ENCODE measurements at places on chromosomes 12 and 14.

DNA sequence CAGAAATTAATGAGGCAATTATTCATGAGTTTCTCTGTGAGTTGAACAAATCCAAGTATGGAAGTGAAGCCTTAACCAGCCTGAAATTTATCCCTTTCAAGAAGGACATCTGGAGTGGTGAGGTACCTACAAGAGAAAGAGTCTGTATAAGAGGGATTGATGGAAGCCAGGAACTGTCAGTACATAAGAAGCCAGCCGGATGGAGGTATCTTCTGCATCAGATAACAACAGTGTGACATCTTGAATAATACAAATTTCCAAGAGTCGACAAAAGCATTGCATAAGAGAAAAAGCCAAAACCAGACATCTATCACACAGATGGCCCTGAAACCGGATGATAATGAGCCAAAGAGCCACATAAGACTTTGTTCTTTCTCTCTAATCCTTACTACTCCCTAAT, 781.2 kb downstream of the FLRT2 start:
- DNase-seq: no peak

DNA sequence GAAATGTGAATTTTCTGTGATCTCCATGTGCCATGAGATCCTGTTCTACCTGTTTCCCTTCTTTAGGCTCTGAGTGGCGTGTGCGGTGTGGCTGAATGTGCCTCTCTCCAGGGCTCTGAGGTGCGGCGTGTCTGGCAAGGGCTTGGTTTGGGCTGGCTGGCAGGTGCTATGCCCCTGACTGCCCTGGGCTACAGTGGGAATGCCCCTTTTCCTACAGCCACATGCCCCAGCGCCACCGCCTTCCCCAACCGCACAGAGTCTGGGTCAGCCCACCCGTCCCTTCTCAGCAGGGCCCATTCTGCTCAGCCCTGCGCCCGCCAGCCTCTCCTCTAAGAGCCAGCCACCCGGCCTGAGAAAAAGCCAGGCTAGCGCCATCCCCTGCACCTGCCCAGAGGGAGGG, 24.7 kb downstream of the BTBD6 start:
- no peak for DNase-seq

GRCh38 chr12:122847921-122848421, 12.7 kb downstream of the HIP1R start:
- no peak for DNase-seq

DNA sequence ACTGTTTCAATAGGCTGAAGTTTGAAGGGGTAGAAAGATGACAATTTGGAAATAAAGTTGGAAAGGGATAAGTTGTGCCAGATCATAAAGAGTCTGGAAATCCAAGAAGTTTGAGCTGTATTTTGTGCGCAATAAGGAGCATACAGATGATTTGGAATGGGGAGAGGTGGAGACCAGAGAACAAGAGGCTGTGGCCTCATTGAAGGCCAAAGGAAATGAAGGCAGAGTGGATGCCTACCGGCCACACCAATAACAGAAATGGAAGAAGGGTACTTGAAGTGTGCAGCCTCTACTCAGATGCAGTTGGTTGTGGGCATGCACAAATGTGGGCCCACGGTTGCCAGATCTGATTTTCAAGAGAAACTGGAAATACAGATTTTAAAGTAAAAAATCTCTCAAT, 2.4 kb downstream of the IFT81 start:
- no peak for DNase-seq

- no peak for DNase-seq
These were observed 102.8 kb downstream of the ZNF664 start for GRCh38 chr12:124075841-124076240.

- peak; percentile 41 for DNase-seq
These were observed 110.4 kb downstream of the ZFP36L1 start for GRCh38 chr14:68682166-68683103.

- no peak for DNase-seq
These were observed 1.4 kb downstream of the B4GALNT1 start for GRCh38 chr12:57631566-57632072.

DNA sequence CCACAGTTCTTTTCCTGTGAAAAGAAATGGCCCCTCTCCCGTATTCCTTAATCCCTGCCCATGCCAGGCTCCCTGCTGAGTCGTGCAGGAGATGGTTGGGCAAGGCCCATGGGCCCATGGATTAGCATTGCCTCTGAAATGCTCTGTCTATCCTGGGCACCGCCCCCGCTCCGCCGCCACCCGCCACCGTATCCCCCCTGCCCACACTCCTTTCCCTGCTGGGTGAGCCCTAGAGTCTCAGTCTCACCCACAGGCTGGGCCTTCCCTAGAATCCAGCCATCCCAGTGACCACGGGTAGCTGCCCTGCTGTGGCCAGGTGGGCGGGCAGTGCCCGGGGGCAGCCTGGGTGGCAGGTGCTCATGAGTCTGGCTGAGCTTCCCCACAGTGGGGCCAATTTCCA, 50.6 kb downstream of the TSPAN11 start:
- no peak for DNase-seq

DNA sequence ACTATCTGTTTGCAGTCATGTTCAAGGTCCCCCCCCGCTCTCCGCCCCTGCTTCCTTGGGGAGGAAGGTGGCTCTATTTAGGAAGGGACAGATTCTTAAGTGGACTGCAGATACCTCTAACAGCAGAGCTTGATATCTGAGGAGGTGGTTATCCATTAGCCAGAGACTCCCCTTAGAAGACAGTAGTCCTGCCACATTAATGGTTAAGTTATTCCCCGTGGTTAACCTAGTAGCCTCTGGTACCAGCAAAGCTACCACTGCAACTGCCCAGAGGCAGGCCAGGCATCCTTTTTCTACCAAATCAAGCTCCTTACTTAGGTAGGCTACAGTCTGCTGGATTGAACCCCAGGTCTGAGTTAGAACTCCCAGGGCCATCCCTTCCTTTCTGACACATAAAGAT, 162.1 kb upstream of the AVPR1A start:
- no peak for DNase-seq

GRCh38 chr12:1054117-1054870, 63.3 kb downstream of the ERC1 start:
- no peak for DNase-seq

- no peak for DNase-seq
These were observed 57.5 kb downstream of the PLEKHA5 start for GRCh38 chr12:19186722-19187661.

DNA sequence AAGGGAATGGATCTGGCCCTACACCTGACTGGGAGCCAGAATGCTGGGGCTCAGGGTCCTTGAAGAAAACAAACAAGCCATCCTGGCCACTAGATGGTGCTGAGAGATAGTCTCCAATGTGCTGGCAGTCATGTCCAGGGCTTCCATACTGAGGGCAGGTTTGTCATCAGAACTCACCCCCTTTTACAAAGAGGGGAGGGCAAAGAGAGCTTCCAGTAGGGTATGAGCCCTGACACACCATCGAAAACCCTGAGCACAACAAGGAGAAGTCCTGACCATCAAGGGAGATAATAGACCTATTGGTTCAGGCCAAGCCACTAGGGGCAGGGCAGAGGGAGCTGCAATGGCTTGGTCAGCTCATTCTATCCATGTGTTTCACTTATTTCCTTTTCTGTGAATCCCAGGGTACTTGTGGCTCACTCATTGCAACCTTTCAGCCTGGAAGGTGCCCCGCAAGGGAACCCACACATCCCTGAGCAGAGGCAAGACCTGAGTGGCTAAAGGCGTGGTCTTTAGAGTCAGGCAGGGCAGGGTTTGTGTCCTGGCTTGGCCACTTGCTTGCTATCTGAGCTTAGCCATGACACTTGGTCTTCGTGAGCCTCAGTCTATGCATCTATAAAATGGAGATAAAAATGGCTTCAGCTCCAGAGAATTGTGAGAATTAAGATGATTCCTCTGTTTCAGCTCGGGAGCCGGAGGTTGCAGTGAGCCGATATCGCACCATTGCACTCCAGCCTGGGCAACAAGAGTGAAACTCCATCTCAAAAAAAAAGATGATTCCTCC, 6.2 kb upstream of the PLEKHH1 start:
- peak; percentile 58 for DNase-seq

DNA sequence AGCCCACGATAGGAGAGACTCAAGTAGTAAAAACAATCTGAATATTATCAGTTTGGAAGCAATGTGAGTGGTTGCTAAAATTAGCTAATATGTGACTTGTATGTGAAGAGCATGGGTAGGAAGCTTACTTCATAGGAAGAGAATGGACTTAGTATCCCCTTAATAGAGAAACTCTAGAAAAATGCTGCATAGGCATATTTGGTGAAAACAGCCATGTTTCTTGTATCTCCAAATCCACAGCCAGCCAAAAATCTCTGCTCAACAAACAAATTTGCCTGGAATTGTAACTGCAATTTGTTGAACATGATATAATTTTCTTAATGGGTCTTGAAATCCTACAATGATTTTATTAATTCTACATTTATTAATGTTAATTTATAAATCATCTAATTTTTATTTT, 1252.9 kb upstream of the TMEM132C start:
- DNase-seq: no peak

GRCh38 chr14:69685218-69685616, 73.8 kb downstream of the SUSD6 start:
- peak; percentile 54 for DNase-seq

DNA sequence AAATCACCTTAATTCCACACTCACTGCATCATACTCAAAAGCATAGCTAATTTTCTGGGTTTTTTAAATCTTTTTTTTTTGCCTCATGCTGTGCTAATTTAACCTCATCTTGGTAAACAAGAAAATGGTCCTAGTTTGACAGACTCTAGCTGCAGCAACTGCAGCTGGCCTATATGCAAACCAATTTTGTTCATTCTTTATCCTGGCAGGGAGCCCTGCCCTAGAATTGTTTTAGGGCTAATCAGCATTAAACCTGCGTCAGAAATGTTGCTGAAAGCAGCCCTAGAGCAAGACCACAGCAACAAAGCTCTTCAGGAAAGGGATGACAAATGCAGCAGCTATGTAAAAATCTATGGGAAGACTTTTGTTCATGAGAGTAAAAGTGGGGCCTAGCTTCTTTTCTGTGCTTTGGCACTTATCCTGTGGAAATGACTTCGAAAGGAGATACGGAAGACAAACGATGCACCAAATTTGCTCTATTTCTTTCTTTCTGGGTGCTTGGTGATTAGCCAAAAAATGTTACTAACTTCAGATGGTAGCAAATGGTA, 72.2 kb downstream of the DENND5B start:
- no peak for DNase-seq

GRCh38 chr12:114726092-114726710, 42.2 kb upstream of the TBX3 start:
- no peak for DNase-seq

DNA sequence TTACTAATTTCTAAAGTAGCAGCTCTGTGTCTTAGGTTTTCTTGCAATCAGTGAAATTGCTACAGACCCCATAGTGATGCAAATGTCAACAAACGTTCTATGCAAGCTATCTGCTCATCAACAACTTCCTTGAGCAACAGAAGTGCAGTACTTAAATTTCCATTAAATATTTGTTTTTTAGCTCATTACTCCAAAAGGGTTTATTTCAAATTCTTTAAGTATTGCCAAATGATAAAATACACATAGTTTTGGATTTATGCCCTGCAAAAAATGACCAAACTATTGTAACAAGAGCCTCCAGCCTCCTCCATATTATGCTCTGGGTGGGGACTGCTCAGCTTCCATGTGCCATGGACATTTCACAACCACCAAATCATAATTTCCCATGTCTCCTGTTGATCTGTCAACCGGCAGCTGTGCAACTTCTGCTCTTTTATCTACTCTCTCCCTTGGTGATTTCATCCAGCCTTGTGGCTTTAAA, 4.4 kb downstream of the BDKRB1 start:
- DNase-seq: no peak

GRCh38 chr14:42470427-42470719, 863.7 kb downstream of the LRFN5 start:
- no peak for DNase-seq

- DNase-seq: no peak
These were observed 180.8 kb downstream of the CRADD start for GRCh38 chr12:93857991-93858447.

DNA sequence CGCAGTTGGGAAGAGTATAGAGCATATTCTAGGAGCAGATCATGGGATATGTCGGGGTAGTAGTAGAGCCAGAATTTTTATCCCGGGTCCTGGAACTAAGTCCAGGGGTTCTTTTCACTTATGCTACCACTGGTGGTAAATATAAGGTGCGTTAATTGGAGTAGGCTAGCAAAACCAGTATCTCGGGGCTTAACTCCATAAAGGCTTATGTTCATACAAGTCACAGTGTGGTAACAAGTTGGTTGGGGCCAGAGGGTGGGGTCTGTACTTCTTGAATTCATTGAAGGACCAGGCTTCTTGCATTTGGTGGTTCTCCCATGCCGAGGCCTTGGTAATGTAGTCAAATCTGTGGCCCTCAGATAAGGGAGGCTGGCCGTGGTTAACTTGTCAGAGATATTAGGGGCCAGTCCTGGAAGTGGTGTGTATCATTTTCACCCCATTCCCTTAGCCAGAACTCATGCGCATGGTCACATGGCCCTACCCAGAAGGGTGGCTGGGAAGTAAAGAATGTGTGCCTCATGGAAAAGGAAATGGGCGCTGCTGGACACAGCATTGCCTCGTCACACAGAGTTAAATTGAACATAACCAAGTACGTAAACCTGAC, 1.5 kb upstream of the ZNF641 start:
- DNase-seq: no peak

- DNase-seq: no peak
These were observed 1042.2 kb downstream of the BCL11B start for GRCh38 chr14:98229656-98230366.

DNA sequence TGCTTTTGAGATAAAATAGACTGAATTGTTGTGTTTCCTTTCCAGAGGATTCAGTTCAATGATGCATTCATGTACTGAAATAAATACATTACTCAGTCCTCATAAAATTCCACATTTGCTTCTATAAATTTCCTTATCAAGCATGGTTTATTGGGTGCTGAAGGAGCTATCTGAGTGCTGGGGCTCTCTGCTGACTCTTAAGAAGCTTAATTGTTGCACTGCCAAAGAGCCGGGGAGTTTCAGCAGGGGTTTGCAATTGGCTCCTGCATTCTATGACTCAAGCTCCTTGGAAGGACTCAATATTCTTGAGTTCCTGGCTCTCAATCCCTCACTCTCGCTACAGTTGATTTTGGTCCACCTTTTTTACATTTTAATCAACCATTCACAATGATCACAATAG, 69.8 kb upstream of the PYGL start:
- DNase-seq: no peak

DNA sequence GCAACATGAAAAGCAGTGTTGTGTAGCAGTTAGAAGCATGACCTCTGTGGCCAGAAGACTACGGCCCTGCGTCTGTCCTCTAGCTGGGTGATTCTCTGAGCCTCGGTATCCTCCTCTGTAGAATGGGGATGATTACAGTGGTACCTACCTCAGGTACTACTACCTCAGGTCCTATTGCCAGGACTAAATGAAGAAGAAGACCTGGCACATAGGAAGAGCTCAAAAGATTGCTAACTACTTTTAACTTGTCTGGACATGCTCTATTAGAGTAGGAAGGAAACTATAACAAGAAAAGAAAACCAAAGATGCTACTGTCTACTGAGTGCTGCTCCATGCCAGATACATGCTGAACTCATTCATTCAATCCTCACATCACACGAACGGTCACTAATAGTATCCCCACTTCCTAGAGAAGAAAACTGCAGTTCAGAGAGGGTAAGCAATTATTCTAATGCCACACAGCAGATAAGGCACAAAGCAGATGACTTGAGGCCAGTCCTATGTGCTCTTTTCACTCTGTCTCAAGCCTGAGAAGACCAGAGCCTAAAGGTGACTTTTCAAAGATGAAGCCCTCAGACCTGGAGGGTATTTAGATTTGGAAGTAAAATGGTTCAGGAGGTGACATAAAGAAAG, 108.1 kb upstream of the HIF1A start:
- DNase-seq: no peak

Measured in activated CD4-positive, alpha-beta T cell treated with anti-CD3 and anti-CD28 coated beads, Interleukin-2, amount 10 ng/mL, durations not matched to agents 7 days and 5 days (primary cell).